ENCODE measurements at places on chromosomes 13 and 19.
A peak's percentile ranks its signal among the peaks of the same experiment; 100 is the strongest.

GRCh38 chr13:96100457-96101220 lies 10.7 kb downstream of the HS6ST3 start:
- no peak for DNase-seq

DNA sequence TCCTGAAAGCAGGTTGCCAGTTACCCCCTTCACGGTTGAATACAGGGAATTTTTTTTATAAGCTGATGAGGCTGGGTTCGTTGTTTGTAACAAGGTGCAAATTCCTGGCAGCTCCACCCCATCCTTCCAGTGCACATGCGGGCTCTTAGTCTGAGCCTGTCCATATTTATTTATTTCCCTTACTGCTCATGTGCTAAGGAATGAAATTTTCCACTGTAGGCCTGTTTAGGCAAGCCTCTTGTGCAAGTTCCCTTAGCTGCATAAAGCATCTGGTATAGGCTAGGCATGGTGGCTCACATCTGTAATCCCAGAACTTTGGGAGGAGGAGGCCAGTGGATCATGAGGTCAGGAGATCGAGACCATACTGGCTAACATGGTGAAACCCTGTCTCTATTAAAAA lies 560.9 kb upstream of the PCDH9 start:
- no peak for DNase-seq

- DNase-seq: no peak
Observed at GRCh38 chr19:32240316-32240715, 105.1 kb upstream of the ZNF507 start.

GRCh38 chr19:28523619-28524018 lies 689.3 kb downstream of the UQCRFS1 start:
- no peak for DNase-seq

- no peak for DNase-seq
Observed at GRCh38 chr19:40721936-40722661, 5.2 kb downstream of the ITPKC start.

DNA sequence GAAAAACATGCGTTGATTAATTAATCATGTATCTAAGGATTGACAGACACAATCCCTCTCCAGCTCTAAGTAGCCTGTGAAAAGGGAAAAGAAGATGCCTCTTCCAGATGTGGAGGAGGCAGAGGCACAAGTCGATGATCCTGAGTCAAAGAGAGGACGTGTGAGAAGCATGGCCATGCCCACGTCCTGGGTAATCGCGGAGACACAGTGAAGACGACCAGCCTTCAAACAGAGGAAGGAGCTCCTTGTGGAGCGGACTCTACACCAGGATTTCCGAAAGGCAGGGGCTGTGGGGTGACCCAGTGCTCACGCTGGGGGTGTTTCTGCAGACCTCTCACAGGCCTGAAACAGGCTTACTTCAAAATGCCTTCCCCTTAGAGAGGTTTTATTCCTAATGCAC lies 70.5 kb downstream of the COL4A1 start:
- DNase-seq: no peak

DNA sequence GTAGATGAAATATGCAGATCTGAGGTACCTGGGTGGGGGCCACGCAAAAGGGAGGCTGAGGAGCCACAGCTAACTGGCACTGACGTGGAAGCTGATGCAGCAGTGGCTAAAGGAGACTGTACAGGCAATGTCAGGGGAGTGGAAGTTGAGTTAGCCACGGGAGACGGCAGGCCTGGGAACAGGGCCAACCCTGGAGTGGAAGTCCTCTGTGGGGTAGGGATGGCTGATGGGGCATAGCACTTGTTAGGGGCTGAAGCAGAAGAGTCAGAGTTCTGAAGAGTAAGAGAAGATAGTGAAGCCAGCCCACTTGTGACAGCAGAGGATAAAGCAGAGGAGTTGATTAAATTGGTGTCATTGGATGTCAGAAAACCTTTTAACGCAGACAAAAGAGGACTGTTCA lies 22.8 kb upstream of the STOML3 start:
- no peak for DNase-seq

DNA sequence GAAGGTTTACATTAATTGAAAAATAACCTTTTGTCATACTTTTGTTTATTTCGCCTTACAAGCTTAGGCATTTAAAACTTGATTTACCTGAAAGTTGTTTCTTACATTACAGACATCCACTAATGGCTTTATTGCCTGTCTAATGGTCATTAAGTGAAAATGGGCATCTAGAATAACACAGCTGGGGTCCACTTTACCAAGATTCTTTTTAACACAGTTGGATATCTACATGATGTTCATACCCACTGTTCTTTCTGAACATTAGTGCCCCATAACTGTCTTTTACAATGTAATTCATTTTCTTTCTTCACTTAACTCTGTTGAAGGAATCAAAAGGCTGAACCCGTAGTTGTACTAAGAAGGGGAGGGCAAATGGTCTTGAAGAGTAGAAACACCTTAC lies 19.8 kb upstream of the KLHL1 start:
- DNase-seq: no peak

GRCh38 chr19:9953802-9954542 lies 17.7 kb upstream of the OLFM2 start:
- peak; percentile 69 for DNase-seq

- DNase-seq: no peak
Observed at GRCh38 chr19:7478843-7479227, 10.0 kb downstream of the PEX11G start.

GRCh38 chr13:110841846-110842245 lies 73.0 kb downstream of the ANKRD10 start:
- DNase-seq: no peak

- DNase-seq: no peak
Observed at GRCh38 chr19:20182222-20182785, 15.3 kb downstream of the ZNF486 start.

DNA sequence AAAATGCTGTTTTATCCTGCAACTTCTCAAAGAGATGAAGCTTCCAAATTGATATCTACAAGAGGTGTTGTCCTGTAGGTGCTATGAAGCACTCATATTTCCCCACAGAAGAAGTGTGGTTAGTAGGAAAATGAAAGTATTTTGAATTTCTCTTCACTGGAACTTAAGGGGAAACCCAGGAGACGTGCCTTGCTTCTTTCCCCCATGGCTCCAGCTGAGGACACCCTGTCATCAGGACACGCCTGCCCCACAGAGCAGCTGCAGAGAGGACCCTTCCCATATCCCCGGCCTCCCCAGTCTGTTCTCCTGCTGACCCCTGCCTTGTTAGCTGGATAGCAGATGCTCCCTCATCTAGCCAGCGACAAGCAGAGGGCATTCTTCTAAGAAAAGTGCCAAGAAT lies 371.3 kb downstream of the COG6 start:
- no peak for DNase-seq

DNA sequence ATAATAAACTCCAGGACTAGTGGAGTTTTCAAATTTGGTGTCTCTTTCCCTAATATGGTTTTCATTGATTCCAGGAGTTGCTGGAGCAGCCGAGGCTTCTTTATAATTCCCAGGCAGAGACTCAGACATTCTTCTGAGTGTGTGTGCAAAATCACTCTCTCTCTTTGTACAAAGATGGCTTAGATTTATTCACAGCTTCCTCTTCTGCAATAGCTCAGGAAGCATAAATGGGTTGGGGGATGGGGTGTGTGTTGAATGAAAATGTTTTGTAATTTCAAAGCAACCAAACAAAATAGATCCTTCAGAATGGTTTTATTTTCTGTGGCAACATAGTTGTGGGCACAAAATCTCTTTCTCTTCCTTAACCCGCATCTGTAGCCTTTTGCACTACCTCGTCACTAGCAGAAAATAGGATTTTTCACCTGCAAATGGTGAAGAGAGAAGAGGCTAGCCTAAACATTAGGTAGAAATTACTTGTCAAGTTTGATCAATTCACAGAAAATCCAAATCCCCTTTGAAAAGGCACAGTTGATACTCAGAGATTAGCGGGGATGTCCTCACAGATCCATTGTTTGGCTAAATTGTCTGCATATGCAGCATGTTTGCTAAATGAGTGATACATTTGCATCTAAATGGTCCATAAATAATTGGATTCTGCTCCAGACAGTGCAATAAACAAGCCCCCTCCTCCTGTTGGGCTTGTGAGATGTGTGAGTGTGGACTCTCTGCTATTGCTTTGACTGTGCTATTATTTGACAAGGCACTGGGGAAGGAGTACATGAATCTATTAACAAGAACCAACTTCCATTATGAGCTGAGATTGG lies 66.7 kb downstream of the CBY2 start:
- DNase-seq: no peak

DNA sequence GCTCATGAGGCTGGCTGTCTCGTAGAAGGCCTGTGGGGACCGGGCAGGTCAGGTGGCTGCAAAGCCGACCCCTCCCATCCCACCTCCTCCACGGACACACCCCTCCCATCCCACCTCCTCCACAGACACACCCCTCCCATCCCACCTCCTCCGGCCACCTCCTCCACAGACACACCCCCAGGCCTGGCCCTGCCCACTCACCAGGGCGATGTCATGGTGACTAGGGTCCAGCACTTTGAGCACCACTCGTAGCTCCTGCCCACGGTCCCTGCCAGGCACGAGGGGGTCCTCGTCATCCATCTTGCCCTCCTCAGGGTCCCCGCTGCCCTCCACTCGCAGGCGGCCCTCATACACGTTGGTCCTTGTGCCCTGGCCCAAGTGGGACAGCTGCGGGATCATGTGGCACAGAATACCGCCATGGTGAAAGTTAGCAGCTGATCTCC lies 18.8 kb downstream of the TYK2 start:
- DNase-seq: no peak

Measured in putamen (tissue), 1 donor.